ENCODE measurements at places on chromosomes 2 and 18. TPM values are rescaled to one million over a fixed set of nuclear protein-coding genes. Genes with fewer than 3 reads are reported as not detected.
A peak's percentile ranks its signal among the peaks of the same experiment; 100 is the strongest.

CD8B2 gene
- total RNA-seq, result not detected

- DNase-seq, result no peak
These were observed 45.1 kb downstream of the HS6ST1 start for GRCh38 chr2:128273469-128274081.

- DNase-seq, result peak; percentile 95
These were observed 5.2 kb upstream of the FHL2 start for GRCh38 chr2:105403783-105404698.

DNA sequence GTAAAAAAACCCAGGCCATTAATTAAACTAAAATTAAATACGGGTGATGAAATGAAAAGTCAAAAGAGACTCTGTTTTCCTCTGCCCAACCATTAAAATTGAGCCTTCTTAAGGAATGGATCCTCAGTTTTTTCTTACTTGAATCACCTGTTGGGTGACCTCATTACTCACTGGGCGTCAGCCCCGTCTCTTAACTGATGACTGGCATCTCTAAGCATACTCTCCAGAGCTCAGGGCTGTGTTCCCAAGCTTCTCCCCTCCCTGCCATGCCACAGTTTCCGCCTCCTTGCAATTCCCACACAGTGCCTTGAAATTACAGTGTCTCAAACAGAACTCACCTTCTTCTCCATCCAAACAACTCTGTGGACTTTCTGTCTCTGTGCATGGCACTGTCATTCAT, 421.1 kb upstream of the CELF4 start:
- DNase-seq, result no peak

ANKRD62 gene
- not detected for total RNA-seq

DNA sequence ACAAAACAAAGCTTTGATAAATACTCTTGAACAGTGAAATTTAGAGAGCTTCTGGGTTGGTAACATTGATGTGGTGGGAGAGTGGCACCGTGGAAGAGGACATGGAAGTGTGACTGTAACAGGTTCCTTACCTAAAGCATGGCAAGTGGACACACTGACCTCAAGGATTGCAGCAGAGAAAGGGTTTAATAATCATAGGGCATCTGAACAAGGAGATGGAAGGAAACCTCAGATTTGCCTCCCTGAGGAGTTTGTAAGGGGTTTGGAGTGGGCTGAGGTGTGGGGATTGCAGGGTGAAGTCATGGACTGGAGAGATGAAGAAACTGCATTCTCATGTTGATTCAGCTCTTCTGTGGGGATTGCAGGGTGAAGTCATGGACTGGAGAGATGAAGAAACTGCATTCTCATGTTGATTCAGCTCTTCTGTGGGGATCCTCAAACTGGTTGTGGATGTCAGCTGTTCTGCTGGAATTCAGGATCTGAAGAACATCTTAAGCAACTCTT, 83.8 kb upstream of the TLK1 start:
- no peak for DNase-seq

GRCh38 chr2:33791625-33792024, 192.5 kb upstream of the FAM98A start:
- peak; percentile 71 for DNase-seq

DNA sequence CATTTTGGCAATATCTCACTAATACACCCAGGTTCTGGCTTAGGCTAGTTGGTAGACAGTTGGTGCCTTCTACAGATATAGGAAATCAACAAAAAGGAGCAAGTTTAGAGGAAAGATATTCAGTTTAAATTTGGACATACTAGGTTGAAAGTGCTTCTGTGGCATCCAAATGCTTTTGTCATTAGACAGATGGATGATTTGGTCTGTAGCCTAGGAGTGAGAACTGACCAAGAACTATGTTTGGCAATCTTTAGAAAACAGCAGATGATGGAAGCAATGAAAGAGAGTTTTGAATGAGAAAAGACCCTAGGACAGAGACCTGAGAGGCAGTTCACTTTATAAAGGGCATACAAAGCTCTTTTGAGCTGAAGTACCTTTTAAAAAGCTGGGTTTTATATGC, 201.3 kb upstream of the FSHR start:
- DNase-seq, result no peak

GRCh38 chr18:79323471-79323870, 72.3 kb upstream of the NFATC1 start:
- no peak for DNase-seq

DNA sequence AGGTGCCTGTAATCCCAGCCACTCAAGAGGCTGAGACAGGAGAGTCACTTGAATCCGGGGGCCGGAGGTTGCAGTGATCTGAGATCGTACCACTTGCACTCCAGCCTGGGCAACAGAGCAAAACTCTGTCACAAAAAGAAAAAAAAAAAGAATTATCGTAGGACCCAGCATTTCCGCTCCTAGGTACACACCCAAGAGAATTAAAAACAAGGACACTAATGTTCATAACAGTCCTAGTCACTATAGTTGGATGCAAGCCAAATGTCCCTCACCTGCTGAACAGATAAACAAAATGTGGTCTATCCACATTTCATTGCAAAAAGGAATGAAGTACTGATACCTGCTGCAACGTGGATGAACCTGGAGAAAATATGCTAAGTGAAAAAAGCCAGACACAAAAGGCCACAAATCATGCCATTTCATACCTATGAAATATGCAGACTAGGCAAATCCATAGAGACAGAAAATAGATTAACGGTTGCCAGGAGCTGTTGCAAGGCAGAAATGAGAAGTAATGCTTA, 21.2 kb downstream of the ADRA2B start:
- DNase-seq, result no peak

GRCh38 chr2:173874003-173874893, 90.9 kb downstream of the SP3 start:
- no peak for DNase-seq

SERPINB5 gene
- total RNA-seq, result 96.5 TPM

DNA sequence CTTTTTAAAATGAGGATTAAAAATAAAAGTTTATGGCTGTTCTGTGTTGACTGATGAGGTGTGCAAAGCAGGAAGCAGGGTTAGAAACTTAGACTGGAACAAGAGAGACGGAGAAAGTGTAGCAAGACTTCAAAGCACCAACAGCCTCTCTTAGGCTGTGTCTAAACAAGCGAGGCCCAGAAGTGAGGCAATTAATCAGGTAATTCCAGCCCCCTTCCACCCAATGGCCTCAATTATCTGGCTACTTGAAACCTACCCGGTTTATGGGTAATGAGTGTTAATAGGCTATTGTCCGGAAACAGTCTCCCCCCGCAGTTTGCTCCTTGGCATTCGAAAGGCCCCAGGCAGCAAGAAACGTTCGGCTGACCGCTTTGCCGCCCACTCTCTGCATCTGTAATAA, 171.7 kb upstream of the MYCN start:
- no peak for DNase-seq

GRCh38 chr2:18824915-18825314, 235.5 kb upstream of the NT5C1B start:
- DNase-seq, result no peak

FRZB gene
- total RNA-seq, result 0.11 TPM

DNA sequence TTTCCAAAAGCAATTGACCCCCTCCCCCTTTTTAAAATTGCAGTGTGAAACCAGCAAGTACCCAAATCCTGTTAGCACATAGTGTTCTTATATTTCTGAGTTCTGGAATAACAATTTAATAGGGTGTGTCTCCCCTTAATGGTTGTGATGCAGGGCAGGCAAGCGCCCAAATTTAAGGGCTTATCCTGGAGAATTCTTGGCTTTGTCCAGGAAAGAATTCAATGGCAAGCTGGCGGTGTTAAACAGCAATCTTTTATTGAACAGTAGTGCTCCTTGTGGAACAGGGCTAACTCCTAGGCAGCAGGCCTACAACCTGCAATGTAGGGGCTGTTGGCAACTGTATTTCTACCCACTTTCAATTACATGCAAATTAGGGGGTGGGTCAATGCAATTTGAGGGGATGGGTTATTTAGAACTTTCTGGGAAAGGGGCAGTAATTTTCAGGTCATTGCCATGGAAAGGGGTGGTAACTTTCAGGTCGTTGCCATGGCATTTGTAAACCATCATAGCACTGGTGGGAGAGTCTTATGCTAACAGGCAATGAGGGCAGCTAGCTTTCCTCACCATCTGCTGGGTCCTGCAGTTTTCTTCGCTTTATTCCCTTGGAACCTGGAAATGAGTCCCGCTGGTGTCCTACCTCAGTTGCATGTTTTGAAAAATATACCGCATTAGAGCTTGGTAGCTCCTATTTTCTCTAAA, 149.0 kb upstream of the KCTD1 start:
- DNase-seq, result no peak

- no peak for DNase-seq
These were observed 63.2 kb downstream of the POLR1A start for GRCh38 chr2:86042256-86043168.

KATNAL2 gene
- total RNA-seq, result 2.0 TPM
